ENCODE measurements at places on chromosomes 5 and 9.

- DNase-seq = no peak
Measured at GRCh38 chr9:91972076-91972626, 22.1 kb upstream of the ROR2 start.

GRCh38 chr9:2288309-2288708, 273.2 kb downstream of the SMARCA2 start:
- no peak for DNase-seq

DNA sequence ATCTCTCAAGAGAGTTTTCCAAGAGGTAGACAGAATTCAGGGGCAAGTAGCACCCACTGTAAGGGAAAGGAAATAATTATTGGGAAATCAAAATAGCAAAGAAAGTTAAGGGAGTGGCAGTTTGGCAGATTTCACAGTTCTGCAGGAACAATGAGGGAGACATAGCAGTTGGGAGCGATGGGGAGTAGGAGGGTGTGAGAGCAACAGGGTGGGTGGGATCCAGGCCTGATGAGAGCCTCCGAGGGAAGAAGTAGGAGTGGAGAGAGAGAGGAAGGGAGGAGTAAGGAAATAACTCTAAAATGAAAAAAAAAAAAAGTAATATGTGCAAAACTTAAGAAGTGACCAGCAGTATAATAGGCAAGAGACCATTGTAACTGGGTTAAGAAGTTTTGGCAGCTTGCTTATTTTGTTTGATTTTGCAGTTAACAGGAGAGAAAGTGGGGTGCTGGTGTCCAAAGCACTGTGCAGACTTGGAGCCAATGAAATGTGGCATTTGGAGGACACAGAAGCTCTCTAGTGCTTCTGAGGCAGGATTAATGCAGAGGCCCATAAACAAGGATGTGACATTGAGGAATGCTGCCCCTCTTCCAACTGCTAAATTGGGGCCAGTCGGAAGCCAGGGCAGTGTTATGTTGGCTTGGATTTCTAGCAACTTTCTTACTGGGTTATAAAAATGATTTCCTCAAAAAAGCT, 10.2 kb downstream of the TNFAIP8 start:
- DNase-seq = no peak

- DNase-seq = no peak
Measured at GRCh38 chr9:125589287-125589686, 117.7 kb downstream of the MAPKAP1 start.

GRCh38 chr5:58122157-58122556, 337.7 kb downstream of the PLK2 start:
- DNase-seq = no peak

- no peak for DNase-seq
Measured at GRCh38 chr5:80177236-80177635, 78.6 kb downstream of the SERINC5 start.

- DNase-seq = no peak
Measured at GRCh38 chr9:72598639-72599038, 77.2 kb downstream of the TMC1 start.

- DNase-seq = no peak
Measured at GRCh38 chr5:38874948-38875456, 29.2 kb downstream of the OSMR start.

GRCh38 chr5:175129121-175129520, 314.9 kb downstream of the DRD1 start:
- no peak for DNase-seq

DNA sequence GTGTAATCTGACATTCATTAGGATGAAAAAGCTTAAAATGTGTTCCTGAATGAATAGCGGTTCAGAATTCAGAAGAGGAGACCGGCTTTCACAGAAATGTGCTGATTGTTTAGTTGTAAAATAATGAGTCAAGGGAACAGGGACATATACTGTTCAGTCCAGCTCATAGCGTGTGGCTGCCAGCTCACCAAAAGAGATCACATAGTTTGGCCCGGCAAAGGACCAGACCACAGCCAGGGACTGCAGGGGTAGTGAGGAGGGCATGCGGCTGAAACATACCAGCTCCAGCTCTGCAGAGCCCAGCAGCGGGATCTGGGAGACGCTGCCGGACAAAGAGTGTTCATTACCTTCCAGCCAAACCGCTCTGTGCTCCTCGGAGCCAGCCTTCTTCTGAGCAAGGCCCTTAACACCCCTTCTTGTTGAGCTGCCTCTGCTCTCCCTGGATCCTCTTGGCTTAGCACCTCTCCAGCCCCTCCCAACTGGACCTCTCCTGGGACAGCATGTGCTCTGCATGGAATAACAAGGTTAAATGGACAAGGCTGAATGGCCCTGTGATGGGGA, 116.8 kb upstream of the CNTLN start:
- no peak for DNase-seq

DNA sequence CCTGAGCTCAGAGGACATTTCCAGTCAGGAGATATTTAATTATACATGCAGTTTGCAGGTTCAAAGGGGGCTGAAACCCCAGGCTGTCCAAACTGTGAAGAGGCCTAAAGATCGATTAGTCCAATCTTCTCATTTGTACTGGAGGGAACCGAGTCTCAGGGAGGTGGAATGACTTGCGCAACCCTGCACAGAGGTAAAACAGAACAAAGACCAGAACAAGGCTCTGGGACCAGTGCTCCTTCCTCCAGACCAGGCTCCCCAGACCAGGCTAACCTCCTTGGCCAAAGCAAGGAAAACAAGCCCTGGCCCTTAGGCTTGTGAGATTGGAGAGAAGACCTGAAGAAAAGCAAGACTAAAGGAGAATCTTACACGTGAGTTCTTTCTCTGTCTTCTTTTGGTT, 120.8 kb downstream of the ENC1 start:
- DNase-seq = no peak

DNA sequence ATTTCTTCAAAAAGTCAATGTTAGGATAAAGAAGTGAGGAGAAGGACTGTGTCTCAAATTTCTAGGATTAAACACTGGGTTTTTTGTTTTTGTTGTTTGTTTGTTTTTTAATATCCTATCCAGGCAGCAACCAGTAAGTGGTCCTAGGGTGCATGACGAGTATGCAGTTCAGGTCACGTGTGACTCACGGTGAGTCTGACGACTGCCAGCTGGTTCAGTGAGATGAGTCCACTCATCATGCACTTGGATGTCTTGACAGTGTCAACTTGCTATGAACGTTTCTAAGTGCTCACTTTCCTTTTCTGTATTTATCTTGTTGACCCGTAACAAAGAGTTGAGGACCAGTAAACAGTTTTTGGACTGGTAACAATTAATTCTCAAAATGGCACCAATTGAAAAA, 32.7 kb downstream of the ATG10 start:
- no peak for DNase-seq

DNA sequence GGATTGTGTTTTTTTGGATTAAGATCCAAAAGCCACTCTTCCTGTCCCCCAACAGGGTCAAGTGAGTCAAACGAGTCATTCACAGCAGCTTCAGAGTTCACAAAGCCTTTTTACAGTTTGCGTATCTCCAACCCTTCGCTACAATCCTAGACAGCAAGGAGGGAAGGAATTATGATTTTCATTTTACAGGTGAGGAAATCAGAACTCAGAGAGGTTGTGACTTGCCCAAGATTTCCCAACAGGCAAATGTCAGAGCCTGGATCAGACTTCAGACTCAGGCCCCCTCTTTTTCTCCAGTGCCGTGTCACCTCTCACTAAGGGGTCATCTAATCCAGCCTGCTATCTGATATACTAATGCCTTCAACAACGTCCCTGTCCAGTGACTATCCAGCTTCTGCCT, 72.1 kb upstream of the XPA start:
- no peak for DNase-seq

GRCh38 chr5:168270476-168270875, 21.0 kb upstream of the WWC1 start:
- no peak for DNase-seq

- no peak for DNase-seq
Measured at GRCh38 chr9:1997646-1998045, 17.5 kb upstream of the SMARCA2 start.

GRCh38 chr9:36486933-36487481, 85.7 kb upstream of the MELK start:
- peak; percentile 36 for DNase-seq

All from memory B cell (primary cell).